ENCODE measurements at places on chromosomes 7 and 10.

DNA sequence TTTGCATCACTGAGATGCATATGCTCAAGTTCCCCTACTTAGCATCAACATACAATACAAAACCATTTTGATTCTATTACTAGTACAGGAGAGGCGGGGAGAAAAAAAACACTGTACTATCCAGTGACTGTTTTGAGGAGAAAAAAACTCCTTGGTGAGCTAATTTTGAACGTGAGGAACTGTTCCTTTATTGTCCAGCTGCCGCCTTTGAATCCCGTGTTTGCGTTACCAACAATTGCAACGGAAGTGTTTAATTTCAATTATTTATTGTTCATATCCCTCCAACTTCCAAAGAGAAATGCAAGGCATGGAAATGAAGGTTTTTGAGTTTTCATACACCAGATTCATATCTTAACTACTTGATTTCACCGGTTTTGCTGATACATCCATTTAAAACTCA, 66.4 kb upstream of the ARHGAP21 start:
- no peak for DNase-seq

DNA sequence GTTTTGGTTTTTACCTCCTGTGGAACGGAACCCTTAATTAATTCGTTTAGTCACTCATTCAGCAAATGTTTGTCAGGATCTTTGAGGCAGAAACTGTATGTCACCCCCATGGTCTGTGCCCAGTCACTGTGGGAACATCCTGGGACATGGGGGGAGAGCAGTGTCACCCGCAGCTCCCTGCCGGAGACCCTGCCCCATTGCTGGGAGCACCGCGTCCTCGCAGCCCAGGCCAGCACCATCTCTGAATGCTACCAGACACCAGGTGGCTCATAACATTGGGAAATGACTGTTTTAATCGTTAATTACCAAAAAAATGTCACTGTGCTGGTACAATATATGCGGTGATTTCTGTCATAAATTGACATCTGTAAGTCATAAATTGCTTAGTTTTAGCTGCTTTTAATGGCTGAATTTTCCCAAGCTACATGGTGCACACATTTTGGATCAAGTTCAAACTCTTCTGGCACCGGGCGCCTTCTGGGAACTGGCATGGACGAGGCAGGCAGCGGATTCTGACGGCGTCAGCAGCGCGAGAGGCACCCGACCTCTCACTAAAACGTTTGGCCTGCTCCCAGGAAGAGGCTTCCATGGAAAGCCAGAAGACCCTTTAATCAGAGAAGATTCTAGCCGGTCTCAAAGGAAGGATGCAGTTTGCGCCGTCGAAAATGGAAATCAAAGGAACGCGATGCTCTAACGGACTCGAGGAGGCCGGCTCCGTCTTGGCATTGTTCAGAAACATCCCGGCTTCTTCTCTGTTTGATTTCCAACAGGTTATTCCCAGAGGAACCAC, 184.2 kb downstream of the ADARB2 start:
- DNase-seq = no peak

GRCh38 chr7:111198255-111198654, 107.3 kb downstream of the LRRN3 start:
- peak; percentile 89 for DNase-seq

DNA sequence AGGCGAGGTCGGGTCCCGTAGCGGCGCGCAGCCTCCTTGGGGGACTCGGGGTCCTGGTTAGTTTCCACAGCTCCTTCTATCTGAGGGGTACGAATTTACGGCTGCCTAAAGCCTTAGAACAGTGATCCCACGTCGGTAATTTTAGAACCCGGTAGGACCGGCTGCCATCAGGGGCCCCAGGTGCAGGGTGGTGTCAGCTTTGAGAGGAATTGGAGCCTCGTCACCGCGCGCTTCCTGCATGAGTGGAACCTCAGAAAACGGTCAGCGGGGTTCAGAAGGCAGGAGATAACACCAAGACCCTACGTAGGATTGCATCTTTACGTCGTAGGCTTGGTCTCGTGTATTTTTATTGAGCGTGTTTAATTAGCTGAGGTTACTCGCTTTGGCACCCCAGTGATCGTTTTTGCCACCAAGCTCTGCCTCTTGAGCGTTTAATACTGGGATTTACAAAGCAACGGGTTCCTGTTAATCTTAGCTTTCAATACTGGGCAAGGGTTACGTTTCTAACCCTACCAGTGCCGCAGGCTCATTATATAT, 443 bp downstream of the RNF32 start:
- DNase-seq = no peak

DNA sequence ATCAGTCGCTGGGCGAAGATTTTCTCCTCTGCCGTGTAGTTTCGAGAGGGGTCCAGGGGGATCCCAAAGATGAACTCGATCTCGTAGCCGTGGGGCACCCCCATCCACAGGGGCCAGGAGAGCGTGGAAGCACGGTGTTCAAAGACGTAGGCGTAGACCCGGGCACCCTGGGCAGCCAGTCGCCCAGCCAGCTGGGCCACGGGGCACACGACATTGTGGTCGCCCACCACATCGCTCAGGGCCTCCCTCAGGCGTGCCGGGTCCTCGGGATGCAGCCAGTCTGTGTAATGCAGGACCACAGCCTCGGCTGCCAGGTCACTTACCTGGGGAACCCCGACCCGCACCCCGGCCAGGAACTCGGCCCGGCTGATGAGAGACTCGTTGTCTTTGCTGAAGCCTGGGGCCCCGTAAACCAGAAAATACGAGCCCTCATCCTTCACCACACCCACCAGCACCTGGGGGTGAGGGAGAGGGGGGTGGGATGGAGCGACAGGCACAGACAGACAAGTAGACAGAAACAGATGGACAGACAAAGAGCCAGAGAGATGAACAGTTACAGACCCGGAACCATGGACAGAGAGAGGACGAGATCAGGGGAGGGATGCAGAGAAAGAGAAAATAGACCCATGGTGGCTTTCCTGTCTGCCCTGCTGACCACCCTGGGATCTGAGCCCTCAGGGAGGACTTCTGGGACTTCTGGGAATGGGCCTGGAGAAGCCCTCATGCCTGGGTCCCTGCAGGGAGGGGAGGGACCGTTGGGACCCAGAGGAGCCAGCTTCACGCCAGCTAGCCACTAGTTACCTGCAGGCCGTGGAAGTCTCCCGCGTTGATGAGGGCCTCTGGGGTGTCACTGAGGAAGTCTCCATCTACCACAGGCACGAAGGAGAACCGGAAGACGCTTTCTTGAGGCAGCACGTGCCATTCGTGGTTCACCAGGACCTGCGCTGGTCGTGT, 3.0 kb downstream of the ACHE start:
- DNase-seq = no peak

- DNase-seq = no peak
Measured at GRCh38 chr7:26510231-26510957, 218.7 kb downstream of the SNX10 start.

DNA sequence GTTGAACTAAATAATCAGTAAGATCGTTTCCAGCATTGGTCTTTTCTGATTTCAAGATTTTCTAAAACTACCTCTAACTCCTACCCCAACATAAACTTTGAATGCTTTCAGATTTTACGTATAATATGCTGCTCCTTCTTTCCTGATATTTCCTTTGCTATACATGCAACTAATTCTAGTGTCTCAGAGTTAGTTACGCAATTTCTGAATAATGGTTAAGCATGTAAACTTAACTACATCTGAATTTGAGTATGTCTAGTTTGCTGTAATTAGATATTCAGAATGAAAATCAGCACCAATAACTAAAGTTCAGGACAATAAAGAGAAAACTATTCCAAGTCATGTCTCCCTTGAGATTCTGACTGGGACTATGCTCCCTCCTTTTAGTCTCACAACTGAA, 71.0 kb downstream of the SEMA3C start:
- DNase-seq = no peak

GRCh38 chr10:119761106-119761505, 35.3 kb downstream of the INPP5F start:
- peak; percentile 49 for DNase-seq

GRCh38 chr7:69765879-69766278, 167.6 kb downstream of the AUTS2 start:
- no peak for DNase-seq

GRCh38 chr7:70582927-70583895, 548.7 kb upstream of the GALNT17 start:
- DNase-seq = no peak

DNA sequence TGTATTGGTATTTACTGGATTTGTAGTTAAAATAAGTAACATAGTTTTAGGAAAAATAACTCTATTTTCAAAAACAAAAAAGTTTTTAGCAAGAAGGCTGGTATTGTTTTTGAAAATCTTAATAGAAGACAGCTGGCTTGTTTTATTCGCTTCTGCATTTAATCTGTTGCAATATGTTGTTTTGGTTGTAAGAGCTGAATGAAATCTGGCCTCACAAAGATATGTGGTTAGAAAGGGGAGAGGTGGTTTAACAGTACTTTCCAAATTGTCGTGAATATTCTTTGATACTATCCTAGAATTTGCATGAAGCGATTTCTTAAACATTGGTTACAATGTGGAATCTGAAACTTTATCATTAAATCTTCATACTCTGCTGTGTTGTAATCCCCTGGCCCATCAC, 355.9 kb upstream of the FZD8 start:
- DNase-seq = no peak

DNA sequence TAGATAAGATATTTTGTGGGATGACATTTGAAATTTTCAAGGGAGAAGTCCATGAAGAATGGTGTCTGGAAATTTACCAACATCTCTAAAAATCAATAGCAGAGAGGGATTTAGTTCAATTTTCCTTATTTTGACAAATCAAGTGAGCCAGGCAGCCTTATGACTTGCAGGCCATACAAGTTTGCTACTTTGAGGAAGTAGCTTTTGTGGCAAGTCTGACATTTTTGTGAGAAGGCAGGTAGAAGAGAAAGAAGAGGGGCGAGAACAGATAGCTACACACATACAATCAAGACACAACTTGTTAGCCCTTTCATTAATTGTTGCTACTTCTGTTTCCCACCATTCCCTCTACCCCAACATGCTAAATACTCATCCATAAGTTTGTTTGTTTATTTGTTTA, 74.5 kb upstream of the OIT3 start:
- no peak for DNase-seq

DNA sequence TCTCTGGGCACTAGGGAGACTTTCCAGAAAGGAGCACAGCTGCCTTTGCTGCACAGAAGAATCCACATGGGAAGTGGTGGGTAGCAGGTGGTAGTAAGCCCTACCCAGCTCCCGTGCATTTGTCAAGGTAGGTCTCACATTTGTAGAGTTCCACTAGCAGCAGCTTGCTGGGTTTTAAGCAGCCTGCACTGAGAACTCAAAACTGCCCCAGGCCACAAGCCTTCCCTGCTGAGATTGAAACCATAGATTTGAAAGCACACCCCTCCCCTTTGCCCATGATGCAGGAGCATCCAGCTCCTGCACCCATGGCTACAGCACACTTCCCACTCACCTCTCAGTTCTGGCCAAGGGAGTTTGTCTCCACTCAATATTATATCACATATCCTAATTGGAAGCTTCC, 604.5 kb upstream of the STEAP1 start:
- DNase-seq = no peak

GRCh38 chr7:42790196-42790595, 121.7 kb downstream of the C7orf25 start:
- peak; percentile 29 for DNase-seq

- no peak for DNase-seq
Measured at GRCh38 chr7:73602721-73603651, 21.3 kb downstream of the MLXIPL start.

DNA sequence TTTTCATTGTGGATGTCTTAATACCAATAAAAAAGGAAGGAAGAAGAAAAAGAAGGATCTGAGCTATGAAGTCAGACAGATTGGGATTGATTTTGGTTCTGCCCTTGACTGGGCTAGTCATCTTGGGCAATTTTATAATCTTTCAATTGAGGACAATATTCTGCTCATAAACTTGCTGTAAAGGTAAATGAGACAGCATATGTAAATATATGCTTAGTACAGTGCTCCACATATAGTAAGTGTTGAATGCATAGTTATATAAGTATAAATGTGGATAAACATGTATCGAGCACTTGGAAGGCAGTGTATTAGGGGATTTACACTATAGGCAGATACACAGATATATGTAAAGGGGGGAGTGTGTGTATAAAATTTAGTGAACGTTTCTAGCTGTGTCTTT, 85.1 kb downstream of the ST7 start:
- no peak for DNase-seq

DNA sequence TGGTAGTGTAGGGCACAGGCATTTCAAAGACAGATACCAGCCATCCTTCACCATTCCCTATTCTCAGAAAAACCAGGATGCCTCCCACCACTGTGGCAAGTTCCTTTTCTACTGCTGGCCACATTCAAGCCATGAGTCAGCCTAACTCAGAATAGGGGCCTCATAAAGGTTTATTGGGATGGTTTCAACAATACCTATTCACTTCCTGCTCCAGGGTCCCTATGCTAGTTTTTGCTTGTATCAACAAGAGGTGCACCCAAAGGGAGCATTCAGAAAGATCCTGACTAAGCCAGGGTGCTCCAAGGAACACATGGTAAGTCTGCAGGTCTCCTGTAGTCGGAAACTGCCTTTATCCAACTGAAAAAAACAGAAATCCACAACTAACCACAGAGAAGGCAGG, 76.9 kb upstream of the EGR2 start:
- no peak for DNase-seq

DNA sequence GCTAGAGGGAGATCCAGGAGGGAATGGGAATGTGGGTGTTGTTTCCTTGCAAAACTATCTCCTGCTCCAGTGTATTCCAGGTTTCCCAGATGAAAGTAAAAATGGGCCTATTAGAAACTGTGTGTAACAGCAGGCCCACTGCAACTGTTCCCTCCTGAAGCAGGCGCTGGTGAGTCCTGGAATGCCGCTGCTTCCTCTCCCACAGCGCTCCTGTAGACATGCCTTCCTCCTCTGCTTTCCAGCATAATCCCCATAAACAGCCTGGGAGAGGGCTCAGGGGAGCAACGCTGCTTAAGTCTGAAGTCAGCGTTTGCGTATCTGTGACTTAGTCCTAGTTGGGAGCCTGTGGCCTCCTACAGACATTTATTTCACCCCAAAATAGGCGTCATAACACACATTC, 551.0 kb upstream of the FOXK1 start:
- no peak for DNase-seq

DNA sequence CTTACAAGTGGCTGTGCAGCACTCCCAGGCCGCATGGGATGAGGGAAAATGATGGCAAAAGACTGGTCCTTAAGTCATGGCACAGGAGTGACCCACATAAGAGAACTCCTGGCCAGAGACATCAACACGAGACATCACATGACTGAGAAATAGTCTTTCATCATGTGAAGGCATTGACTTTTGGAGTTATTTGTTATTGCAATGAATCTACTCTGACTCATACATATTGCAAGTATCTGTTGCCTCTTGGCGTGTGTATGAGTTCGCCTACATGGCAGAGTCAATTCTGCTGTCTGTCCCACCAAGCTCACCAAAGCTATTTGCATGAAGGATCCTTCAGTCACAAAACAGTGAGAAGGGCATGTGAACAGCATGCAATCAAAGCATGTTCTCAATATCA, 59.7 kb upstream of the HABP2 start:
- DNase-seq = peak; percentile 3

- DNase-seq = no peak
Measured at GRCh38 chr10:31961277-31962074, 32.8 kb upstream of the ARHGAP12 start.

DNA sequence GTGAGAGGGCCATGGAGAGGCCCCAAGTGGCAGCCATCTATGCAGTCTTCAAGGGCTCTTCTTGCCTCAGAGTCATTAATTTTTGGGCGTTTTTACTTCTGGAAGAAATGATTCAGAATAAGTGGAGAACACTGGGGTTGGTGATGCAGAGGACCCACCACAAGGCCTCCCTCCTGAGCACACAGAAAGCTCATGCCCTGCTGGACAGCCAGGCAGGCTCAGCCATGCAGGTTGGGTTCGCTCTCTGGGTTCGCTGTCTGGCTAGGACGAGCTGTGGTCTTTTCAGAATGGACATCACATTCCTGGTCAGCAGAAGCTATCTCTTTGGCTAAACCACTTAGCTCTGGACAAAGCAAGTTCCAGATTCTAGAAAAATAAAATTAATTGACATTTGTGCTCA, 480.8 kb downstream of the RPS24 start:
- DNase-seq = no peak
